ENCODE measurements at places on chromosomes 16 and 17. TPM values are rescaled to one million over a fixed set of nuclear protein-coding genes. Genes with fewer than 3 reads are reported as not detected.

DNA sequence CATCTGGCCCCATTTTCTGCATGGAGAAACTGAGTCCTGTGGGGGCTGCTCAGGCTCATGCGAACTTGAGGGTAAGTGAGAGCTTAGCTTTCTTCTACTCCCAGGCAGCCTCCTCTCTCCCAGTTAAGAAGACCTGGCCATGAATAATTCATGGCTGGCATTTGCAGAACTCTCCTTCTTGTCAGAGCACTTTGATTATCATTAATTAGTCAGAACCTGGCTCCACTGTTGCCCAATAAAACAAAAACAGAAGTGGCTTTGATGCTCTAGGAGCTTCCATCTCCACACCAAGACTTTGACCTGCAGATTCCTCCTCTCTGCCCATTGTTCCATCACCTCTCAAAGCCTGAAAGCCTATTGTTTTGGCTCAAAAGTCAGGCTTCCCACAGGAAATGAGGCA, 45.5 kb upstream of the CDH3 start:
- no peaks in the 10 kb centered on the region for H3K4me1 ChIP-seq
- DNase-seq, result no peak
- H3K27ac ChIP-seq, result no peak overlapping the region
- H3K4me3 ChIP-seq, result no peak overlapping the region

GRCh38 chr16:1773703-1774447, 941 bp upstream of the MRPS34 start:
- H3K36me3 ChIP-seq, result peaks cover 26% of the 10 kb centered on the region
- H3K27ac ChIP-seq, result peak overlapping the region; percentile 80
- peaks cover 21% of the 10 kb centered on the region for H3K4me1 ChIP-seq
- peak; percentile 51 for DNase-seq
- no peaks in the 10 kb centered on the region for H3K27me3 ChIP-seq

DNA sequence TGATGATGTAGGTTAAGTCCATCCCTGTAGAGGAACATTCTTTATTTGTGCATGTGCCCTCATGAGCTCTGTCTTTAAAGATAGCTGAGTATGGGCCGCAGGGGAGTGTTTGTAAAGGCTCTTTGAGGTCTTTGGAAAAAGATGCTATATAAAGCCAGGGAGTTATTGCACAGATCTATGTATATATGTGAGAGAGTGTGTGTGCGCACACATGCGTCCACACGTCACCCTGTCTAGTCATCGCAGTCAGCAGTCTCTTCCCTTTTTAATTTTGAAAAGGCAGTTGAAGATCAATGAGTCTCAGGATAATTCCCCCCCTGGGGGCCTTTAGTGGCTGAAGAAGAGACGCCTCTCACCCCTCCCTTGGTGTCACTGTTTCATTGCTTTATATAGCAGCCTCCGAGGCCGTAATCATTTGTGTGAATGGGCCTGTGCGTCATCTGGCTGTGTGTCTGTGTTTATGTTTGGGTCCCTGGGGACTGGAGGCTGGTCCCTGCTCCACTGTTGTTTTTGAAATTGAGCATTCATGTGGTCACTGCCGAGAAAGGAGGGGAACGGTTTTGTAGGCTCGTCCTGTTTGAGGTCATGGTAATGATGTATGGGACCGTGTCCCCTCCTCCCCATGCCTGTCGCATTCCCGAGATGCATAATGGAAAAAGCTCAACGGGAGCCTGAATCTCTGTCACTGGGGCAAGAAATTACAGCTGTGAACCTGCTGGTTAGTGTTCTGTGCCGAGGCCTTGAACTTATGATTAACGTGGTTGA, 143.9 kb downstream of the SNX29 start:
- peaks cover 7% of the 10 kb centered on the region for H3K4me1 ChIP-seq
- H3K27ac ChIP-seq, result no peak overlapping the region
- no peak overlapping the region for H3K4me3 ChIP-seq
- H3K27me3 ChIP-seq, result no peaks in the 10 kb centered on the region
- DNase-seq, result peak; percentile 79
- H3K36me3 ChIP-seq, result no peaks in the 10 kb centered on the region

- no peaks in the 10 kb centered on the region for H3K36me3 ChIP-seq
- no peaks in the 10 kb centered on the region for H3K27me3 ChIP-seq
- H3K27ac ChIP-seq, result no peak overlapping the region
- no peaks in the 10 kb centered on the region for H3K4me1 ChIP-seq
- no peak overlapping the region for H3K4me3 ChIP-seq
- no peak for DNase-seq
These were observed 4.0 kb upstream of the PRPSAP1 start for GRCh38 chr17:76357597-76358158.

DNA sequence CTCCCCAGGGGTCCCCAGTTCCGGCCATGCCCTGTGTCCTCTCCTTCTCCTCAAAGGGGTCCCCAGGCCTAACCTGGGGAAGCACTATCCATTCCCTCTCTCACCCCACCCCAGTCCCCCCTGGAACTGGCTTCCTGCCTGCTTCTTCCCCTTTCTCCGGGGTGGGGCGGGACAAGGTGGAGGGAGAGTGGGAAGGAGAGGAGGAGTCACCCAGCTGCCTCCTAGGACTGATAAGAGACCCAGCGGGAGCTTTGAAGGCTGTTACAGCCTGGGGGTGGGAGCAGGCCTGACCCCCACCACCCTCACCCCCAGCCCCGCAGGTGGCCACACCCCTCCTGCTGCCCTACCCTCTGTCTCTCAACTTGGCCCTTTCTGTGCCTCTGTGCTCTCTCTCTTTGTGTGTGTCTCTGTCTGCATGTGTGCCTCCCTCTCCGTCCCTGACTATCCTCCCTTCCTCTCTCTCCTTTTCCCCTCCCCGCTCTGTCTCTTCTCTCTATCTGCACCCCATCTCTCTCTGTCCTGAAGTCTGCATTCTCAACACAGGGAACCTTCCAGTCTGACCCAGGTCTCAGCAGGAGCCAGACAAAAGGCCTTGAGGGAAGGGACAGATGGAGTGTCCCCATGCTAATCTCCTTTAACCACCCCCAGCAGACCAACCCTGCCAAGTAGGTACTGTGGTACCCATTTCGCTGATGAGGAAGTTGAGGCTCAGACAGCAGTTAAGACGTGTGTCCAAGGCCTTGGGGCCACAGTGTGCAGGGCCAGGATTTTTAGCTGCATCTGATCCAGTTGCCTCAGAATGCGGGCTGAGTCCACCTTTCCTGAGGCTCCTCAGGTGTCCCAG, 66.1 kb downstream of the RAB11FIP4 start:
- no peaks in the 10 kb centered on the region for H3K36me3 ChIP-seq
- no peak for DNase-seq
- no peak overlapping the region for H3K4me3 ChIP-seq
- H3K27me3 ChIP-seq, result peaks cover 14% of the 10 kb centered on the region

DNA sequence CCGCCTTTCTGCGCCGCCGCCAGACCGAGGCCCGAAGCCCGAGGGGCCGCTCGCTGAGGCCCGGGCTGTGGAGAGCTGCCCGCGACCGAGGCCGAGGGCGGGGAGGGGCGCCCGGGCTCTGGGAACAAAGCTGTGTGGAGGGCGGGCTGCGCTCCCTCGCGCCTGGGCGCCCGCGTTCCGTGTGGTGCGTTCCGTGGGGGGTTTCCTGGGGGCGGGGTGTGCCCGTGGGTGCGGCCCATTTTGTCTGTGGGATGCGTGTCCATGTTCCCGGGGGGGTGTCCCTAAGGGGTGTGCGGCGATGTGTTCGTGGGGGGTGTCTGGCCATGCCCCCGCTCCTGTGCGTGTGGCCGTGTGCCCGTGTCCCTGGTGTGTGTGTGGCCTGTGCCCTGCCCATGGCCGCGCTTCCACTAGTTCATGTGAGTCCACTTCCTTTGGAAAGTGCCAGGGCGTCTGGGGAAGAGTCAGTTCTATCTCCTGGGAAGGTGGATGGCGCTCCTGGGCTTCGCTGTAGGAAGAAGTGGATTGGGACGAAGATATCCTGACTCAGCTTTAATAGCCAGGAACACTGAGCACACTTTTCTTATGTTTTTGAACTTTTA, 520 bp downstream of the JPT2 start:
- H3K4me3 ChIP-seq, result peak overlapping the region; percentile 77
- H3K36me3 ChIP-seq, result peaks cover 8% of the 10 kb centered on the region
- H3K27ac ChIP-seq, result peak overlapping the region; percentile 59
- no peaks in the 10 kb centered on the region for H3K27me3 ChIP-seq
- peak; percentile 31 for DNase-seq

DNA sequence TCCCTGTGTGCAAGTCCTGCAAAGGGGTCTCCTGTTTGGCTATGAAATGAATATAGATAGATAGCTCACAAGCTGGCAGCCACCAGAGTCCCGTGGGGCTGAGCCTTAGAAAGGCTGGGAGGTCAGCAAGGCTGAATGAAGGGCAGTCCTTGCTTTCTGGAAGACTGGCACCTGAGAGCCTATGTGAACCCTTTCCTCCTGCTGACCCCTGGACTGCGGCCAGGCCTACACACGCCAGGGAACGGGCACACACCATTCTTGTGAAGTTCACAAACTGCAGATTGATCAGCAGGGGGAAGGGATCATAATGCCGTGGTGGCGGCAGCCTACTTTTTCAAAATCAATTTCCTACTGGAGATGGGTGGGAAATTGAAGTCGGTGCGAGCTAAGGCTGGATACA, 985 bp upstream of the C17orf107 start:
- H3K4me3 ChIP-seq, result no peak overlapping the region
- no peak overlapping the region for H3K27ac ChIP-seq
- H3K36me3 ChIP-seq, result peaks cover 16% of the 10 kb centered on the region

Gene SLC6A2
- not detected for total RNA-seq

Data from fibroblast of lung (primary cell).